NCI-H69 (cell line): ENCODE measurements at places on chromosomes 5 and 9.

DNA sequence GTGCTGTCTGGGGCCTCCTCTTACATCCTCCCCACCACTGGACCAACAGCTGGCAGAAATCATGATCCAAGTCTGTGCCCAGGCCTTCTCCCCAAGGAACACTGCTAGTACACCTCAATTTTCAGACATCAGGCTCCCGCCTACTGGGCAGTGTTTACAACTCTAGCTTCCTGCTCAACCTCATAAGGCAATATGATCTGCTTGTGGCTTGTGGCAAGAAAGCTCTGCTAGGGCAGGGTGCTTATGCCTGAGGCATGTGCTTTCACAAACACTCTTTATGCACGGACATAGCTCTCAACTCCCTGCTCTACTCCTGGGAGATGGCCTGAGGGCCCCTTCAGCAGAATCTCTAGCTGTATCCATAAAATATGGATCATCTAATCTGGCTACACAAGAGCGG is 32.5 kb downstream of the SH3TC2 start:
- DNase-seq = peak; percentile 76

DNA sequence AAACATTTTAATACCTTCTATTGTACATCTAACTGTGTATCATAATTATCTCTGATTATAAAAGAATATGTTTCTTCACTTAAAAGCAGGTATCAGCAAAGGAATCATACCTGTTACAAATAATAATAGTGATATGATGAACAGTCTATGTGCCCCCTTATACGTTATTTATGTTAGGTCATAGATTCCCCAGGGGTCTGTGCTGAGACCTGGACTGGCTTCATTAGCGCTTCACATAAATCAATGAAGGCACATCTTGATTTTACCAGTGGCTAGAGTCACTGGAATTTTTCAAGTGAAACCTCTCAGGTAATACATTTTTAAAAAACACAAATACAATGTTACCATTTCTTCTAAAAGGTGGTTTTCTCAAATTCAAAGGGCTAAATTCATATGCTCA is 275.2 kb downstream of the BNC2 start:
- peak; percentile 59 for DNase-seq

GRCh38 chr5:84597904-84598303 is 213.2 kb upstream of the EDIL3 start:
- no peak for DNase-seq

- peak; percentile 90 for DNase-seq
Measured at GRCh38 chr9:125407974-125408900, 146.6 kb downstream of the GAPVD1 start.

DNA sequence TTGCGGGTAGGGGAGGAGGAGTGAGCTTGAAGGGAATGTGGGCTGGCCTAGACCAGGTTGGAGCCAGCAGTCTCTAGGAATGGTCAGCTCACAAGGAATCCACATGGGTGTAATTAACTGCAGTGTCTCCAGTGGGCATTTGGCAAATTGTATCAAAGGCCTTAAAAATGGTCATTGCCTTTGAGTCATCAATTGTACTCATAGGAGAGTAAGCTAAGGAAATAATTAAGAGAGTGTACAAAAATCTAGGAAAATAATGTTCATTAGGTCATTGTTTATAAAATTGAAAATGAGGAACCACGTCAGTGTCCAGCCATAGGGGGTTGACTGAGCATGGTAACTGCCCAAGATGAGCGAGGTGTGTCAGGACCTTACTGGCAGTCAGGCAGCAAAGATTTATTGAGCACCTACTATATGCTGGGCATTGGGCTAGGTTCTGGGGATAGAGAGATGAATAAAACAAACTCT is 29.8 kb upstream of the RPL26L1 start:
- DNase-seq = no peak

DNA sequence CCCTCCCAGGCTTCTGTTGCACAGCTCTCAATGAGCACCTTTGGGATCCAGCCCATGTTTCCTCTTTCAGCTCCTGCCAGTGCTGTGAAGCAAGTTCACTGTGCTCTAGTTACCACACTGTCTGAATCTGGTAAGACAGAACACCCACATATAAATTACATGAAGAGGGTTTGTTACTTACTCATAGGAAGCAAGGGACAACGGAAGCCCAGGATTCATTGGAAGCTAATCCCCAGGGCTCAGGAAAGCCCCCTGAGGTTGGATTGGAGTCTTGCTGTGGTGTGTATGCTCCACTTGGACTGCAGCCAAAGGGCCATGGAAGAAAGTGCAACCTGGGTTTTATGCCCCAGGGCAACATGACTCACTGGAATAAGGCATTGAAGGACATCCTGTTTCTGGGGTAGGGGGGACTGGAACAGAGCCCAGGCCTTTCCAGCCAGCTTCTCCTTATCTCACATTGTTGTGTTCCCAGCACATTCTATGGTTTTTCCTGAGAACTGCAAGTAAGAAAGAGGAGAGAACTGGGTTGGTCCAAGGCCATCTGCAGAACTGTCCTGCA is 15.6 kb upstream of the CLK4 start:
- DNase-seq = peak; percentile 89

DNA sequence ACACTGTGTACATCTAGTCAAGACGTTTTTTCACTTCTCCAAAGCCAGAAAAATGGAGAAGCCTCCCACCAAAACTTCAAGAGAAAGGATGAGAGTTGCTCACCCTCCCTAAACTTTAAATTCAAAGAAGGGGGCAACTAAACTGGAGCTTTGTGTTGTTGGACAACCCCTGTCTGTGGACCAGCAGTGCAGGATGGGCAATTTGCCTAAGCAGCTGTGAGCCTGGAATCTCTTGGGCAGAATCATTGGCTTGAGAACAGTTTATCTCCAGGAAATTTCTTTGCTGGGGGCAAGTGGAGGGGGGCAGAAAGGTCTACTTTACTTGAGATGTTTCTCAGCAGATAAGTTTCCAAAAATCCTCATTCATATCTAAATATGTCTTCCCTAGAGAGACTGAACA is 151.8 kb downstream of the MUSK start:
- DNase-seq = no peak

DNA sequence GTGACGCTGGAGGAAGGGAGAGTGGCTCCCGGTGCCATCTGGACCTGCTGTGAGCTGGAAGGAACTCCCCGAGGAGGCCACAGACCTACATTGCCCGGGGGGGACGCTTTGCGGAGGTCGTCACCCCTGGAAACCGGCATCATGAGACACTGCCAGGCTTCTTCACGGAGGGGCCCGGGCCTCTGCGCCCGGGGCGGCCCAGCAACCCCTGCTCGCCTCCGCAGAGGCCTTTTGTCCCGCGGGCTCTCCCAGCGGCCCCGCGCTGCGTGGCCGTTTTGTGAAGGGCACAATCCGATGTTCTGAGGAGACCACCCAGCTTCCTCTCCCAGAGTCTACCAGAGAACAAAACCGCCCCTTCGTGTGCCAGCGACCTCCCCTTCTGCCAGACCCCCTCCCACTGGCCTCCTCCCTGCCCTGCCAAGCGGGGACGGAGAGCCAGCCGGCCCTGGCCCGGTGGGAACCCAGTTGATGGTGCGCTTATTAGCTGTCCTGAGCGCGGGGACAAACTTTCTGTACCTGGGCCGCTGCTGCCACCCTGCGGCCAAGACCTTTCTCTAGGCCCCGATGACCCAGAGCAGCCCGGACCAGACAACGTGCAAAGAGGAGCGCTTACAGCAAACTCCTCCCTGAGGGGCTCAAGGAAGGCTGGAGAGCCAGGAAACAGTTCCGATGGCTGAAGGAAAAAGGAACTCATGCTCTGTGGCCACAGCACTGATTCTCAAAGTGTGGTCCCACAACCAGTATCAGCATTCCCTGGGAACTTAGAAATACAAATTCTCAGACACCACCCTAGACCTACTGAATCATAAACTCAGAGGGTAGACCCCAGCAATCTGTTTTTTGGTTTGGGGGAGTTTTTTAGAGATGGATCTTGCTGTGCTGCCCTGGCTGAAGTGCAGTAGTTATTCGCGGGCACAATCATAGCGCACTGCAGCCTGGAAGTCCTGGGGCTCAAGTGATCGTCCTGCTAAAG is 86.7 kb downstream of the SLC1A3 start:
- DNase-seq = peak; percentile 19

DNA sequence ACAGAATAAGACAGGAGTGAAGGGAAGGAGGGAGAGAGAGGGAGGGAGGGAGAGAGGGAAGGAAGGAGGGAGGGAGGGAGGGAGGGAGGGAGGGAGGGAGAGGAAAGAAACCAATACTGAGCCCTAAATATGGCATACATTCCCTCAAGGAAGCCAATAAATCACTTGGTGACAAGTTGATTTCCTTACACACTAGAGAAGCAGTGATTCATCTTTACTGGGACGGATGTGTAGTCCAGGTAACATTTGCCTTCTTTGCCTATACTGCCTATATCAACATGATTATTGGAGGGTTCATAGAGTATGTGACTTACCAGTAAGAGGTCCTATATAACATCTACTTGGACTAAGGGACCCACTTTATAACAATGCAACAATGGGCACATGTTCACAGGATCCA is 83.2 kb downstream of the TRIM36 start:
- DNase-seq = no peak
